ENCODE measurements at places on chromosomes 7 and 10.

GRCh38 chr7:110856704-110857103, 234.2 kb upstream of the LRRN3 start:
- no peak for DNase-seq

GRCh38 chr7:143300959-143301935, 13.1 kb downstream of the CASP2 start:
- peak; percentile 36 for DNase-seq

- no peak for DNase-seq
These were observed 228.5 kb downstream of the PTPRN2 start for GRCh38 chr7:158358926-158359645.

DNA sequence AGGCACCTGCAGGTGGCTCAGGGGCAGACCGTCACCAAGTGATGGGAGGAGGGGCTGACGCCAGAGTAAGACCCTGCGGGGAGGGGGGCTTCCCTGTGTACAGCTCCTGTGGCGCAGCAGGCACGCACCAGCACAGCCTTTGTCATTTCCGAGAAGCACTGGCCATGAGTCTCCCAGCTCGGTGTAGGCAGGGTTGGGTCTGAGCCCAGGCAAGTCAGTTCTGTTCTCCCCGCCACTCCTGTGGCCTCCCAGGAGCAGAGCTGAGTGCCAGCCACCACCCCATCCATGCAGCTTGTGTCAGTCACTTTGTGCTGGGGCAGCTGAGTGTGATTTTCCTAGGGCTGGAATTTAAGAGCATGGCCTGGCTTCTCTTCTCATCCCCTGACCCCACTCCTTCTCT, 13.2 kb downstream of the CPSF4 start:
- DNase-seq, result no peak

- no peak for DNase-seq
These were observed 34.8 kb upstream of the BNIP3 start for GRCh38 chr10:132016514-132016913.

- DNase-seq, result no peak
These were observed 117.5 kb upstream of the AGK start for GRCh38 chr7:141433698-141434097.

DNA sequence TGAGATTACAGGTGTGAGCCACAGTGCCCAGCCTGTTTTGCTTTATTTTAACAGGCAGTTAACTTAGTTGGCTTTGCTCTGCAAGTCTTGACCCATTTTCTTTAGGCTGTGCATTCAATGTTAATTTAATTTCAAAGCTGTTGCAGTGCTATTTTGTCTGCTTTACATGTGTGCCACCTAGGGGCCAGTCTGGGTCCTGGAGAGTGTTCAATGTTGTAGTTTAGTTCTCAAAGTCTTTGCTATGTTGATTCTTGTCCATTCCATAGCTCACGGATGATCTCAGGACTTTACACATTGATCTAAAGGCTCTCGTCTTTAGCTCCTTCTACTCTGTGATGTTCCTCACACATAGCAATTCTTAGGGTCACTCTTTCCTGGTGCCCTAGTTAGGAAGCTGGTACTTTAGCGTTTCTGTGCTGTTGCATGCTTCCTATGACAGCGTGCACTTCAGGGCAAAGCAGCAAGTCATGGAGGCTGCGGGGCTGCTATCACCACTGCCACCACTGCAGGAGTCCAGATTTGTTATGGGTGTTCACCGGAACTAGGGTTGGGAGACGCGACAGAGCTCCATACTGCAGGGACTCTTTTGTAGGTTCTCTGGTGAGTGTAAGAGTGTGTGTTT, 16.4 kb upstream of the ABCA13 start:
- peak; percentile 13 for DNase-seq

DNA sequence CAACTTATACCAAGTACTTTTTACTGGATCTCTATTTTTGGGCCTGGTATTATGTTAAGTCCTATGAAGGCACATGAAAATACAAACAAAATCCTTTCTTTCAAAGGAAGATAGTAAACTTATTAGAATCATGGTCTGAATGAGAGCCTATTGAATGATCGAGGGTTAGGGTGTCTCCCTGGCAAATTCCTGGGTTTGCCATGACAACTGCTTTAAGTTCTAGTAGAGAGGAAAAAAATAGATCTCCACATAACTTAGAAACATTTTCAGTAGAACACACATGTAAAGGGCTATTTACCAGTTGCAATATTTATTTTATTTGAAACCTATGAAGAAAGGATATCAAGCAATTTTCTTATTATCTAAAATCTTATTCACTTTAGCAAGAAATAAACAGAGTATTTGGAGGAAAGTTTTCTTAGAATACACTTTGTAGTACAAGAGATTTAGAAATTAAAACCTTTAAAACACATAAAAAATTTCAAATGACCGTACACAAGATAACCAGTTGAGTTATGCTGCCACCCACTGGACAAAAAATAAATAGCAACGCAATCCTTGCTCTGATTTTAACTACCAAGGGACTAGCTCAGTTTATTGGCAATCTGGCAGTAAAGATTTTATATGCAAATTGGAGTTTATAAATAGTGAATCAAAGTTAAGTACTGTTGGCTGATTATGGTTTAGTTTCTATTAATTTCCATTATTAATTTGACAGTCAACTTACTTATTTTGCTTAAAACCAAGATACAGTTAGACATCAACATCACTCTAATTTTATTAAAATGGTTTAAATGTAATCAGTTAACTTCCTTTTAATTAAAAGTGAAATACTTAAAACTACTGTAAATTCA, 33.9 kb downstream of the CACUL1 start:
- DNase-seq, result peak; percentile 45

GRCh38 chr7:71784180-71784579, 628.0 kb downstream of the CALN1 start:
- DNase-seq, result no peak

DNA sequence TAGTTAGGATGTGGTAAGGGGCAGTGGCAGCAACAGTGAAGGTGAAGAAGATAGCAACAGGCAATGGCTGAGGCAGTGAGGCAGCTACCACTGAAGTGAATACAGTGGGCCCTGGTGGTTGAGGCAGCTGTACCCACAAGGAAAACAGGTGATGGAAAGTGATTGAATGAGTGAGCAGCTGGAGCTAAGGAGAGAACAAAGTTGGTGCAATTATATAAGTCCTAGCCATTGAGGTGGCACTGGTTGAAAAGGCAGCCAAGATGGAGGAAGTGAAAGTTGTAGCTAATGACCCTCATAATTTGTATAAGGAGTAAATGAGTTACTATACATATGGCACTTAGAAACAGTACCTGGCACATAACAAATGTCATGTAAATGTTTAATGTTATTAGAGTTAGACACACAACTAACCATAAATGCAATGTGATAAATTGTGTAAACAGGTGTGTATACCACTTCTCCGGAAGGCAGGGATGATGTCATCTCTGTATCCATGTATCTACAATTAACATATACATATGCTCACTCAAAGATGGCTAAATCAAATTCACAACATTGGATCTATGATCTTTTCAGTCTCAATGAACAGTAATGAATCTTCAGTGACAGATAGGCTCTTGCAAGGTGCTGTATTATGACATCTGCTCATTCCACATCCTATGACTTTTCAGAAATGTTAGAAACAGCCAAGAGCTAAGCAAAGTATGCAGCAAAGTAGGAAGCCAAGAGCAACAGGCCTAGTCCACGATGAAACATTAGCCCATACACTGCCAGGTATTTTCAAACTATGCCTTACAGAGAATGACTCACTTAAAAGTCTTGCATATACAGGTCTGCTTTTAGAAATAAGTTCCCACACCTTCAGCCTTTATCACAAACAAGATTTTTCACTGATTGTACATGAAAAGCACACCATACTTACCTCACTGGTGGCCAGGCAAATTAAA, 10.7 kb downstream of the XPNPEP1 start:
- no peak for DNase-seq

DNA sequence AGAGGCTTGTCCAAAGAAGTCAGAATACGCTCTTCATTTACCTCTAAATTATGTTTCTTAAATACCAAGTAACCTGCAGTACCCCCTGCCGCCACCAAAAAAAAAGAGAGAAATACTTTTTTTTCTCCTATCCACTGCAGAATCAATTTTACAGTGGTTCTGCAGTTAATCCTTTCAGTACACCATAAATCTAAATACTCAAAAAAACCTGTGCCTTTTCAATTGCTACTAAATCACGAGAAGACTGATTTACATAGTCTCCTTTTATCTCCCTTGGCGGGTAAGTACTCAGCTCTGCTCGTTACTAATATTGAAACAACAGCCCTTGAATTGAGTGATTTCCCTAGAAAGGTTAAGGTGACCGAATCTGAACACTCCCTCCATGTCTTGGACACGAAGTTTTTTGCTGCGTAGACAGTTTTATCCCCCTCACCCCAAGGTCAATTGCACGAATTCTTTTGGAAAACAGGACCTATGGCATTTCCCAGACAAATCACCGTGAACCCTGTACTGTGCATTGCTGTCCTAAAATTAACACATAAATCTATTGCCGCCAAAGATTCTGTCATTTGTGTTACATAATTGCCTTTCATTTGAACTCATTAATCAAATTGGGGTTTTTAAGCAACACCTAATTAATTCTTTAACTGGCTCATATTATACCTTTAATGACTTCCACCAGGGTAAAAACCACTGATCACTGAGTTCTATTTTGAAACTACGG, 512 bp upstream of the VIM start:
- DNase-seq, result peak; percentile 67

DNA sequence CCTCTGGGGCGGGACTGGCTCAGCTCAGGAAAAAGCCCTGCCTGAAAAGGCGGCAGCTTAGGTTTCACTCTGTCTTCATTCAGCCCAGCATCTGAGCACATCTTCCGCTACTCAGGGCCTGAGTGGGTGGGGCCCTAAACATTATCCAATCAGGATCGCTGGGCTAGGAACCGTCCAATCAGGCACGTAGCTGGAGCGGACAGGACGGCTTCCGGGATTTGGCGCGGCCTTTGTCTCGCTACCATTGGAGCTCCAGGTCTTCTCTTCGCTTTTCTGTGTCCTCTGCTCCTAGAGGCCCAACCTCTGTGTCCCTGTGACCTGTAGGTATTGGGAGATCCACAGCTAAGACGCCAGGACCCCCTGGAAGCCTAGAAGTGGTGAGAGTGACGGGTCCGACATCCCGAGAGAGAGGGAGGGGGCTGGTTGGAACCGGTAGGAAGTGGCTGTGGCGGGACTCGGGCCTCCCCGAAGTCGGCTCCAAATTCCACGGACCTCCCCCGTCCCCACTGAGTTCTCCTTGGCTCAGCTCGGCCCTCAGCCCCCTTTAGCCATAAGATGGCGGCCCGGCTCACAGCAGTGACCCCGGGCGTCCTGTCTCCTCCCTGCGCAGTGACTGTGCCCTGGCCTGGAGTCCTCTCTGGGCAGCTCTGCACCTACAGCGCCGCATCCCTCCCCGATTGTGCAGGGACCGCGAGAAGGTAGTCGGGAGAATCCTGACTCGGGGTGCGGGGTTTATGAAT, 99.1 kb downstream of the ZNF680 start:
- DNase-seq, result peak; percentile 32

GRCh38 chr10:127228195-127228787, 31.9 kb upstream of the INSYN2A start:
- no peak for DNase-seq

DNA sequence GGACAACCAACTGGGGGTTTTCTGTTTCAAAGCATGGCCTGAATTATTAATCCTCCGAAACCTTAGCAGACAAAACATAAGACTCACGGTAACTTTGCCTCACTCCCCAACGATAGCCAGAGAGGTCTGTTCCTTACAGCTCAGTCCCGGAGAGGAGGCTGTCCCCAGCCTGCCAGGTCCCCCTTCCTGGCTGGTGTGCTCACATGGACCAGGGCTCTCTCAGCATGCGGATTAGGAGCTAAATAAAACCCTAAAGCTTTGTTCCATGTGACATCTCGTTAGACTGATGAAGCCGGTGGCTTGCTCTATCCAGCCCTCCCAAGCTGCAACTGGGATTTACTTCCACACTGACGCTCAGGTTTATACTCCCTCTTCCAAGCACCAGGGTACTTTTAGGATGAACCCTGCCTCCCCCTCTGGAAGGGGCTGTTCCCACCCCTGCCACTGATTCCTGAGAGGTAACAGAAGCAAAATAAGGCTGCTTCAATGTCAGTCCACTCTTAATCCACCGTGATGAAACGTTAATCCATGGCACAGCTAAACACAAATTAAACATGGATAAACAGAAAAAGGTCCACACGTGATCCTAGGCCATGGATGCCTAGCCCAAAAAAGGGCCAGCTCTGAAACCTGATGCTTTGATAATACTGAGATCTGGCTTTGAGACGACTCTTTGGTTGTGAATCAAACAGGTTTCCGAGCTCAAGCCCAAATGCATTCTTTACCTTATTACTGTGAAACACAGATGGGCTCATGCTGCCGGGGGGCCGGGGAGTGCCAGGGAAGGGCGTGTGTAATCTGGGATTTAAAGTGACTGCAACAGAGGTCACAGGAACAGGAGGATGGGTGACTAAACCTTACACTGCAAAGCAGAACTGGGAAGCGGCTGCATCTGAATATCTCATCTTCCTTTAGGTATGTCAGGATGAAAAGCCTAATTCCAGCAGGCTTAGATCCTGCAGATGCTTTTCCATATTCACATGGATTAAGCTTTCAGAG, 86.2 kb downstream of the ZRANB1 start:
- no peak for DNase-seq

DNA sequence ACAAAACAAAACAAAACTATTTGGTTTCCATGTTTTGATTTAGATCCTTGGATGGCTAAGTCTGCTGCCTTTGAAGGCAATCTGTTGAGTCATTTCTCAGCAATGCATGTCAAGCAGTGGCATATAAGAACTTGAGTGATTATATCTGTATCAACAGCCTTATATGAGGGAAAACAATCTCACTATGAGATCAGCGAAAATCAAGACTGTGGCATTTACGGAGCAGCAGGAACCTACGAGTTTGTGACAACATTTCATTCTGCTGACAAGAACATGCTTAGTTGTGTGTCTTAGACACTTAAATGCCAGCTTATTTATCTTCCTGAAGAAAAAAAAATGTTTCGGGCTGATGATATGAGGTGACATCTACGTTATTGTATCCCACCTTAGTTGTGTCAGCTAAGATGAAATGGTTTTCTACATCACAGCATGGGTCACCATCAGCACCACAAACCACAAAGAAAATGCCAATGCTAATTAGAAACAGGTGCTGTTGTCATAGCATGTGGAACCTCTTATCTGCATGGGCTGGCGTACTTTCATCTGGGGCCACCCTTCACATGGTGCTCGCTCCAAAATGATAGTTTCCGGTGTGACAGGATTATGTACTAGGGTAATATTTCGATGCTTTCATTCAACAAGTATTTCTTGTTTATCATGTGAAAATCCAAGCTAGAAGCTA, 1085.5 kb downstream of the SORCS1 start:
- no peak for DNase-seq

DNA sequence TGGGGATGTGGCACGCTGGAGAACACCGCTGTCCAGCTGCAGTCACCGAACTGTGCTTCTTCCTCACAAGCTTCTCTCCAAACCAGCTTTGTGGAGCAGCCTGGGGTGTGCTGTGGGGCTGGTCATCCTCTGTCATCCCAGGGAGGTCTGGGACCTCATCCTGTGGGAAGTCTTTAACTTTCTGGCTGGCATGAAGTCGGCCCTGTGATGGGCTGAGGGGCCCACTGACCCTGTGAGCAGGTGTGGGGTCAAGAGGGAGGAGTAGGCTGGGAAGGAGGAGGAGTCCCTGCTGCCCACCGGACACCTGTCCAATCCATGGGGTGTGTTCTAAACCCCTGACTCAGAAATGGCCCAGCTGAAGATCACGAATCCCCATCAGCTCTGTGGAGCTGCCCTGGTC, 136.2 kb upstream of the SHH start:
- DNase-seq, result no peak

Measured in CD4-positive, alpha-beta T cell treated with Interleukin-4 for 1 hour (primary cell).